ENCODE measurements at places on chromosomes 1 and 21.

GRCh38 chr1:183024317-183025009 lies 1.2 kb downstream of the LAMC1 start:
- DNase-seq, result no peak

DNA sequence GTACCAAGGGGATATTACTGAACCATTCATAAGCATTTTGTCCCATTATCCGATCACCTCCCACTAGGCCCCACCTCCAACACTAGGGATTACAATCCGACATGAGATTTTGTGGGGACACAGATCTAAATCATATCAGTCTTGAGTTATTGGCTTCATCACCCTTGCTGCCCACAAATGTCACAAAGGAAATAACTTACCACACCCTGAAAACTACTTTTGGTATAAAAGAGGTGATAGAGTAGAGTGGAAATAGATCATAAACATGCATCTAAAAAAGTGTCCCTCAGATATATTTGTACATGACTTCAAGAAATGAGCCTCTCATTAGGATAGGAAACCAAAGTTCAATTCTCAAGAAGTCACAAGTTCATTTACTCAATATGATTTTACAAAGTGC lies 22.6 kb upstream of the FCRL3 start:
- DNase-seq, result no peak

GRCh38 chr1:177228693-177229065 lies 57.9 kb downstream of the BRINP2 start:
- no peak for DNase-seq

- no peak for DNase-seq
Observed at GRCh38 chr1:183287191-183287675, 101.2 kb downstream of the LAMC2 start.

DNA sequence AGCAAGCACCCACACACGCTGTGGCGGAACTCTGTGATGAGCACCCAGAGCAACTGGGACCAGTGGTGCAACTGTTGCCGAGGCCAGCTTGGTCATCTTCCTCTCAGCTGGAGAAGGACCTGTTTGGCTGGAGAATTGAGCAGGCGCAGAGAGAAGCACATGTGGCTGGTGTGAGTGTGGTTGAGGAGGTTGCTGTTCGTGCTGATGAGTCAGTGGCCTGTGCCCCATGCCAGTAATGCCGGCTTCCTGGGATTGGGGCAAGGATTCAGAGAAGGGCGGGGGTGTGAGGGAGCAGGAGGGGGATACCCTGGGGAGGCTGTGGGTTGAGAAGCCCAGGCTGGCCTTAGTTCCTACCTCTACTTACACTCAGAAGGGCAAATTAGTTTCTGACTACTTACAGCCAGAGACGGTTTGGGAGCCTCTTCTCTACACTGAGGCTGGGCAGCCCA lies 57.5 kb upstream of the EPS8L3 start:
- peak; percentile 75 for DNase-seq

- no peak for DNase-seq
Observed at GRCh38 chr1:68464891-68465290, 15.1 kb upstream of the RPE65 start.

GRCh38 chr21:31363720-31364119 lies 19.7 kb upstream of the TIAM1 start:
- DNase-seq, result peak; percentile 70

Measured in hematopoietic multipotent progenitor cell treated with erythropoietin and hydrocortisone succinate and interleukin-3 and kit ligand, for 4 days (in vitro differentiated cells).